ENCODE measurements at places on chromosomes 5 and 9. TPM values are rescaled to one million over a fixed set of nuclear protein-coding genes. Genes with fewer than 3 reads are reported as not detected.

PCDHGB2 gene
- total RNA-seq: 4.3 TPM

CETN3 gene
- 9.0 TPM for total RNA-seq

TNIP1 gene
- total RNA-seq: 74.7 TPM

RGS14 gene
- 15.9 TPM for total RNA-seq

COX7C gene
- 818 TPM for total RNA-seq

HNRNPAB gene
- total RNA-seq: 94.4 TPM

OR1J4 gene
- not detected for total RNA-seq

ARL14EPL gene
- not detected for total RNA-seq

IFNA7 gene
- not detected for total RNA-seq

C9orf85 gene
- total RNA-seq: 11.3 TPM

BICD2 gene
- total RNA-seq: 52.2 TPM

PTGES gene
- total RNA-seq: 3.8 TPM

ORM2 gene
- total RNA-seq: not detected

MARCHF11 gene
- not detected for total RNA-seq

Measured in gastroesophageal sphincter (tissue), 4 donors.